ENCODE measurements at places on chromosomes 7 and 10.

DNA sequence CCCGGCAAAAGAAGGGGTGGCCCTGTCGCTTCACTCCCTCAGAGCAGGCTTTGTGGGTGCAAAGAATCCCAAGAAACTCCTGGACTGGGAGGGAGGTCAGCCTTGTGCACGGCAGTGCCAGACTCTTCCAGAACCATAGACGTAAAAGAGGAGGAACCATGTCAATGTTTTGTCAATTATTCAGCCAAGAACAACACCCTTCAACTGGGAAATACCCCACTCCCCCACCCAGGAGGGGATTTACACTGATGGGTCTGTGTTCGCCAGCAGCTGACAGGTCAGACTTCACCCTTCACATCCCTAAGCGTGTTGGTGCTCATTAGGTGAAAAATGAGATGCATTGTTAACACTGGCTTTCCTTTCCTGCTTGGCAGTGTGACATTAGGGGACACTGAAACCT, 116.8 kb upstream of the BMPER start:
- no peak overlapping the region for H3K4me3 ChIP-seq
- H3K36me3 ChIP-seq: no peaks in the 10 kb centered on the region
- DNase-seq: no peak
- peaks cover 20% of the 10 kb centered on the region for H3K27me3 ChIP-seq
- no peaks in the 10 kb centered on the region for H3K4me1 ChIP-seq

- peaks cover 23% of the 10 kb centered on the region for H3K36me3 ChIP-seq
- no peaks in the 10 kb centered on the region for H3K4me1 ChIP-seq
- H3K4me3 ChIP-seq: no peak overlapping the region
- H3K27me3 ChIP-seq: peaks cover 8% of the 10 kb centered on the region
- H3K27ac ChIP-seq: no peak overlapping the region
- DNase-seq: no peak
These were observed 119.6 kb downstream of the INPP5A start for GRCh38 chr10:132657127-132657706.

GRCh38 chr7:98869597-98870120, at the start of gene TMEM130:
TSS of gene TMEM130 (minus strand) at chr7:98870014. CDS start at chr7:98869861, 153 bp downstream.
- peaks cover 13% of the 10 kb centered on the region for H3K4me1 ChIP-seq
- H3K36me3 ChIP-seq: no peaks in the 10 kb centered on the region
- peaks cover 7% of the 10 kb centered on the region for H3K27me3 ChIP-seq
- DNase-seq: no peak
- H3K27ac ChIP-seq: no peak within 1 kb of the TSS
- H3K4me3 ChIP-seq: peak within 1 kb of the TSS; percentile 84

DNA sequence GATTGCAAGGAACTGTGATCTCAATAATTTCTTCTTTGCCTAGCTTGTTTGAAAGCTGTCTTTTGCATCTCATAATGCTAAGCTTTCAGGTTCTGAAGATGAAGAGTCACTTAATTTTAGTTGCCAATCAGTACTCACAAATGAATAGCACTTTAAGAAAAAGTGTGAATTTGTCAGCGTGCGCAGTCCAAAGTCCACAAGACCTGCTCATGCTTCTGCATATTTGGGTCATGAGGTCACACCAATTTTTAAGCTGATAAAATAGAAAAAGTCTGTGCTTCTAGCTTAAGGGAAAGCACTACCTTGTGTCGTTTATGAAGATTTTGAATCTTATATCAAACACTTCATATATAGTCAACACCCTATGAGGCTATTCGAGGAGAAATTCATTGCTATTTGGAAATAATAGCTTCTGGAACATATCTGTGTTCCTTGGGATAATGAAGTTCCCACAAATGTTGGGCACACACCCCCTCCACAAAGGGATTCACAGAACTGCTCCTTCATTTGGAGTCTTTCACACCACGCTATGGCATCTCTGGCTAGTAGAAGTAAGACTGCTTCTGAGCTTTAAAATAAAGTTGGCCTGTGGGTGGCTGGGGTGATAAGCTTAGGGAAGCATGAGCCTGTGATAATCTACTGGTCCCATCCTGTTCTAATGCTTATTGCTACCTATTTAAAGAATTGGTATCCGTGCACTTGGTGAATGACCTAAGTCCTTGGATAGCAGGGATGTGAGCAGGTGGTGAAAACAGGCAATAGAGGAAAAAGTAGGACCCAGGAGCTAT, 33.3 kb downstream of the A1CF start:
- no peak overlapping the region for H3K27ac ChIP-seq
- H3K4me3 ChIP-seq: no peak overlapping the region
- DNase-seq: no peak

GRCh38 chr10:79289801-79290200, 57.5 kb upstream of the PPIF start:
- no peak overlapping the region for H3K4me3 ChIP-seq
- H3K36me3 ChIP-seq: peaks cover 14% of the 10 kb centered on the region
- H3K27ac ChIP-seq: 0 out of 2 replicates have a peak overlapping the region, but pooled peaks have one; percentile 34
- peaks cover 17% of the 10 kb centered on the region for H3K27me3 ChIP-seq

DNA sequence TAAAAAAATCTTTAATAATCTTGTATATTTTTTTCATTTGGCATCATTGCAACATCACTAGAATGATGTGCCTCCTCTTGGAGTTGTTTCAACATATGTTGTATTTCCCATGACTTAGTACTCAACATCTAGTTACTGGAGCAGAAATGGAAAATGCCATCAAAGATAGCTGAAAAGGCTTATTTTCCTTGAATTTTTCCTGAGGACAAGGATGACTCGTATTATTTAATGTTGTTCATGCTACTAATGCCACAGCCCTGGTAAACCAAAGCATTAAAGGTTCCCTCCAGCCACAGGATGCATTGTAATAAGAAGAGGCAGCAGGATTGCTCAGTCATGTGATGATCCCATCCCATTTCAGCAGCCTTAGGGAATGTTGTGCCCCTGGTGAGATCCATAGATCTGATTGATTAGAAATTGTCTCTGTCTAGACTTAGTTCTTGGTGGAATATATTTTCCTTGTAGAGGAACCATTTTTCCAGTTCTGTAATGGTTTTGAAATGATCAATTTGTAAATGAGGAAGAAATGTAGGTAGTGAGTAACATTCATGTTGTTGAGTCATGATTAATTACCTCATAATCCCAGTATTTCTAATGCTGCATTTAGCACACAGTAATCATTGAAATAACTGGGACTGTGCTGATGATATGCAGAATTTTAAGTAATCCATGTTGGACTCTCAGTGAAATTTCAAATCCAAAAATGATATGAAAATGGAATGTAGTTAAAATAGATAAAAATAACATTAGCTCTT, 91.3 kb upstream of the SMIM30 start:
- H3K4me3 ChIP-seq: no peak overlapping the region
- no peaks in the 10 kb centered on the region for H3K36me3 ChIP-seq
- DNase-seq: peak; percentile 44
- peaks cover 28% of the 10 kb centered on the region for H3K4me1 ChIP-seq
- H3K27ac ChIP-seq: peak overlapping the region; percentile 44

GRCh38 chr10:125190946-125191345, 30.6 kb upstream of the CTBP2 start:
- no peak overlapping the region for H3K27ac ChIP-seq
- no peaks in the 10 kb centered on the region for H3K4me1 ChIP-seq
- H3K4me3 ChIP-seq: no peak overlapping the region
- H3K36me3 ChIP-seq: no peaks in the 10 kb centered on the region
- no peak for DNase-seq

DNA sequence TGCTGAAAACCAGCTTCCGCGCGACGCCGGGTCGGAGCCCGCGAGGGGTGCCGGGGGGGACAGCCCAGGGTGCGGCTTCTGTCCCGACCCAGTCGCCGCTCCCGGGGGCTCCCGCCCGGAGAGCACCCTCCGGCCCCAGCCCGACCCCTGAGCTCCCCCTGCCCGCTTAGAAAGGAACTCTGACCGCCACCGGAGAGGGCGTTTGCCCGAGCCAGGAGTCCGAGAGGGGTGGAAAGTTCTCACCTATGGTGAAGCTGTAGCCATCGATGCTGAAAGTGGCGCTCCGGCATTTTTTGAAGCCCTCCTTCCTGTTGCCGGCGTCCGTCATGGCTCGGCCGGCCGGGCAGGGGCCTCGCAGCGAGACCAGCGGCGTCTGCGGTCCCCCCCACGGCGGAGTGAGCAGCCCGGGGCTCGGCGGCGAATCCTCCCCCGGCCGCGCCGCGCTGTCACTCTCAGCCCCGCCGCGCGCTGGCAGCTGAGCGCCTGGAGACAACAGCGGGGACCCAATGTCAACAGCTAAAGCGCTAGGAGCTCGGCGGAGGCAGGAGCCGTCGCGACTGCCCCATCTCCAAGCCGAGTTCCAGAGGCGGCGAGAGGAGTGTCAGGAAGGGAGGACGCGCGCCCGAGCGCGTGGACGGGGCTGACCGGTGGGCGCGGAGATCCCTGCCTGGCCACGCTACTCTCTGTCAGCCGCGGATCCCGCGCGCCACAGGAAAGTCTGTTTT, 191.6 kb downstream of the LSM5 start:
- no peak overlapping the region for H3K4me3 ChIP-seq
- no peak overlapping the region for H3K27ac ChIP-seq
- H3K36me3 ChIP-seq: no peaks in the 10 kb centered on the region
- peaks cover 1% of the 10 kb centered on the region for H3K27me3 ChIP-seq
- no peak for DNase-seq

GRCh38 chr10:113300617-113301016, 252.2 kb upstream of the HABP2 start:
- H3K4me1 ChIP-seq: peaks cover 31% of the 10 kb centered on the region
- H3K4me3 ChIP-seq: no peak overlapping the region
- no peaks in the 10 kb centered on the region for H3K36me3 ChIP-seq
- H3K27ac ChIP-seq: no peak overlapping the region
- DNase-seq: no peak

GRCh38 chr10:86961481-86962091, 3.2 kb downstream of the SNCG start:
- peak; percentile 52 for DNase-seq
- H3K36me3 ChIP-seq: no peaks in the 10 kb centered on the region
- peaks cover 41% of the 10 kb centered on the region for H3K4me1 ChIP-seq
- H3K27ac ChIP-seq: peak overlapping the region; percentile 56
- peaks cover 3% of the 10 kb centered on the region for H3K27me3 ChIP-seq

- H3K36me3 ChIP-seq: no peaks in the 10 kb centered on the region
- DNase-seq: no peak
These were observed 161.0 kb downstream of the TEX36 start for GRCh38 chr10:125521721-125522680.

DNA sequence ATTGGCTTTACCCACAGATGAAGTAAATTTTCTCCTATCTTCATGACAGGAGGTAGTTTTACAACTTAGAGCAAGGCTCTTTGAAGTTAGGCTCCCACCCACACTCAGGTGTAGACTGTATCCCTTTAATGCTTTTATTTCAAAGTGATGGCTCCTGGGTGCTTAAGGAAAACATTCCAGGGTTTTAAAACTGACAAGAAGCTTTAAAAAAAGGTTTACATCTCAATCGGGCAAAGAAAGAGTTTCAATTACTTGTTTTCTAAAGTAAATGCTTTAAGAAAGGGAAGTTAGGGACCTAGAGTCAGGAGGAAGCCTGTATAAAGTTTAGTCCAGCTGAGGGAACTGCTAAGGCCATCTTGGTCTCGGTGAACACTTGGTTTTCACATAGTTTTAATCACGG, 1153.8 kb upstream of the C7orf33 start:
- H3K27me3 ChIP-seq: no peaks in the 10 kb centered on the region
- no peak for DNase-seq
- peaks cover 31% of the 10 kb centered on the region for H3K4me1 ChIP-seq
- H3K27ac ChIP-seq: no peak overlapping the region

- H3K27ac ChIP-seq: no peak overlapping the region
- H3K36me3 ChIP-seq: no peaks in the 10 kb centered on the region
- peaks cover 4% of the 10 kb centered on the region for H3K27me3 ChIP-seq
- DNase-seq: no peak
- H3K4me3 ChIP-seq: no peak overlapping the region
These were observed 53.1 kb downstream of the ACADSB start for GRCh38 chr10:123061865-123062264.

DNA sequence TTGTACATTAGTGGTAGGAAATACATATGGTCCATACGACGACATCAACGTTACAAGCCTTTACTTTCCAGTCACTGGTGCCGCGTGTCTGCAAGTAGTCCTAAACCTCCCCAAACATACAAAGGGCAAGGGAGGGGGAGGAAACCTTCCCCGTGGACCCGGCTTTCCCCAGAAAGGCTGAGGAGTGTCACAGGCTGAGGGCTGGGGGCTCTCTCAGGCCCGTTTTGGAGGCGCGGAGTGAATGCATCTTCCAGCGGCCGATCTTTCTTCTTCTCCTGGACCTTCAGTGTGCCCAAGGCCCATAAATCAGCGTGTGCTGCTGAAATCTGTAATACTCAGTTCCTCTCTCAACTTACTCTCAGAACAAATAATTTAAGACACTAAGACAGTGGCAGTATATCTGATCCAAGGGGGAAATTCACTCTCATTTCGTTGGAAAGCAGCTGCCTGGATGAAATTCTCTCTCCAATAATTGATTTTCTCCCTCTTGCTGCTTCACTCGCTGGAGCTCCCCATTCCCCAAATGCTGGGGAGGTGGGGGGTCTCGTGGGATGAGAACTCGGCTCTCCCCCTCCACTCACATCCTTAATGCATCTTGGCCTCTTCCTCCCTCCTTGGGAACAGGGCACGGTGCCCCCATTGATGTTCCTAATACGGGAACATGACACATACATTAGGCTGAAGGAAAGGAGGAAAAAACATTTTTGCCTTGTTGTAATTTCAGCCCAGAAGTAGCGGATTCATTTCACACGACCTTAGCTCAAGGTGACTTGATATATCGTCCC, 126.1 kb downstream of the ADARB2 start:
- H3K27me3 ChIP-seq: peaks cover 2% of the 10 kb centered on the region
- no peak overlapping the region for H3K4me3 ChIP-seq
- H3K4me1 ChIP-seq: no peaks in the 10 kb centered on the region
- no peak overlapping the region for H3K27ac ChIP-seq
- DNase-seq: no peak
- H3K36me3 ChIP-seq: no peaks in the 10 kb centered on the region

- H3K4me1 ChIP-seq: no peaks in the 10 kb centered on the region
- no peak overlapping the region for H3K27ac ChIP-seq
- H3K27me3 ChIP-seq: peaks cover 9% of the 10 kb centered on the region
- no peak for DNase-seq
These were observed 21.2 kb upstream of the PRKCQ start for GRCh38 chr10:6601246-6601805.

DNA sequence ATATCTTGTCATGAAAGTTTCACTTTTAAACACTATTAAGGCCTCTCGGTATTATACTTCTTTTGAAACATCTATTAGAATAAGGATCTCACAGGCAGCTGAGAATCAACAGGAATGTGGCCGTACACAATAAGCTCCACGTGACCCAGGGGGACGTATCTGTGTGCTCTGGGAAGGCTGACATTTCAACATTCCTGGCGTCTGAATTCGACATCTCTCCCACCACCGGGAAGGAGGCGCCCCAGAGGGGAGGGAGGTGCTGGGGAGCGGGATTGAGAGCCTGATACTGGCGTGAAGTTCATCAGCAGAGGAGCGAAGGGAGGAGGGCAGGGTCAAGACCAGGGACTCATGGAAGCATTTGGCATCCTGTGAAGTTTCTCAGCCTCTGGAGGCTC, 401.3 kb downstream of the DNAJB6 start:
- no peak for DNase-seq
- no peak overlapping the region for H3K27ac ChIP-seq
- H3K27me3 ChIP-seq: peaks cover 3% of the 10 kb centered on the region
- no peaks in the 10 kb centered on the region for H3K4me1 ChIP-seq
- no peak overlapping the region for H3K4me3 ChIP-seq

- no peaks in the 10 kb centered on the region for H3K36me3 ChIP-seq
- peaks cover 9% of the 10 kb centered on the region for H3K27me3 ChIP-seq
- H3K4me3 ChIP-seq: no peak overlapping the region
- DNase-seq: no peak
- no peaks in the 10 kb centered on the region for H3K4me1 ChIP-seq
These were observed 177.1 kb downstream of the ARL4A start for GRCh38 chr7:12864470-12865046.

GRCh38 chr7:138941545-138941944, 39.6 kb downstream of the KIAA1549 start:
- H3K36me3 ChIP-seq: no peaks in the 10 kb centered on the region
- H3K4me3 ChIP-seq: no peak overlapping the region
- no peak for DNase-seq
- H3K4me1 ChIP-seq: peaks cover 11% of the 10 kb centered on the region
- no peaks in the 10 kb centered on the region for H3K27me3 ChIP-seq
- H3K27ac ChIP-seq: no peak overlapping the region
